ENCODE measurements at places on chromosomes 7 and 10.

- DNase-seq: no peak
Measured at GRCh38 chr10:34731213-34731612, 83.9 kb downstream of the PARD3 start.

GRCh38 chr7:69610374-69611084 is 12.3 kb downstream of the AUTS2 start:
- no peak for DNase-seq

- DNase-seq: no peak
Measured at GRCh38 chr10:75287697-75288096, 51.9 kb upstream of the COMTD1 start.

- no peak for DNase-seq
Measured at GRCh38 chr7:73442903-73443500, 9.4 kb downstream of the FZD9 start.

DNA sequence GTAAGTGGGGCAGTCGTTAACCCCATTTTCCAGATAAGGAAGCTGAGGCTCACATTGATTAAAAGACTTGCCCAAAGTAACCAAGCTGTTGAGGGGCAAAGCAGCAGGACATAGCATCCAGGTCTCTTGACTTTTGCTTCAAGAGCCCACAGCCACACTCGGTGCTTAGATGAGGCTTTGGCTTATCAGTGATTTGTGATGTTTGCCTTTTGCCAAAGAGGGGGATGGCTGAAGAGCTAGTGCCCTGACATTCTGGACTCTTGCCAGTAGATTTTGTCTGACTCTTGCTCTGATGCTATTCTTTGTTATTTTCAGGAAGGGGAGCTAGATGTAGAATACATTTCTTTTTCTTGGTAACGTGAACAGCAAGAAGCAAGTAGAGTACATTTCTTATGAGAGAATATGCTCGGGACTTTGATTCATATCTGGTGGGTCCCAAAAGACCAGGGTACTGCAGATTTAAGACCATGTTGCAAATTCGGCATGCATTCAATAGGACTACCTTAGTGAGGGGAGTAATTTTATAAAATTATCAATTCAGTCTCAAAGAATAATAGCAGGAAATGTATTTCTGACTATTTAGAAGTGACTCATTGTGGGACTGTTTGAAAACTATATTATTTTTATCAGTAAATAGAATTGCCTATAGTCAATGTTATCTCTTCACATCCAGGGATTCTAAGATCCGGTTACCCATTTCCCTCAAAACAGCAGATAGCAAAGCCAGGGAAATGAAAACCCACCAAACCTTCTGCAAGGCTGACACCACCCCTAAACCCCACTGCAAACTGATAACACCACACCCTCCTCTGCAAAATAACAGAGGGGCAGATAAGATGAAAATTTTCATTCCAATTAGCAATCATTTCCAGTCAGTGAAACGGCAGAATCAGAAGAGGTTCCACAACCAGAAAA is 180.0 kb upstream of the BMPER start:
- DNase-seq: no peak

GRCh38 chr10:57818522-57818921 is 449.2 kb downstream of the IPMK start:
- DNase-seq: no peak

GRCh38 chr7:131249003-131249402 is 78.7 kb upstream of the MKLN1 start:
- DNase-seq: peak; percentile 98

DNA sequence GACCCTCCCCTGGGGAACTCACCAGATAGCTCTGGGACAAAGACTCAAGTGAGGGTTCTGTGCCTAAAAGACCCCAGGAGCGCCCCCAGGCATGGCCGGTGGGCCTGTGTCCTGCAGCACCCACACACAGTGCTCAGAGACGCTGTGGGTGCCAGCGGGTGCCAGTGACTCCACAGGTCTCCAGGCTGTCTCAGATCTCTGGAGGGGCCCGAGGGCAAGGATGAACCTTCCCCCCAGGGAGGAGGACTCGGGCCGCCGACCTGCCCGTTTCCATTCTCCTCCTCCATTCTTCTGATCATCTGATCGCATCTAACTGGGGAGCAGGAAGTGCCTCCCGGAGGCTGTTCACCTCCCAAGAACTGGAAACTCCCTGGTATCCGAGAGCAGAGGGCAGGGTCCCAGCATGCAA is 980 bp downstream of the ADAM8 start:
- no peak for DNase-seq

DNA sequence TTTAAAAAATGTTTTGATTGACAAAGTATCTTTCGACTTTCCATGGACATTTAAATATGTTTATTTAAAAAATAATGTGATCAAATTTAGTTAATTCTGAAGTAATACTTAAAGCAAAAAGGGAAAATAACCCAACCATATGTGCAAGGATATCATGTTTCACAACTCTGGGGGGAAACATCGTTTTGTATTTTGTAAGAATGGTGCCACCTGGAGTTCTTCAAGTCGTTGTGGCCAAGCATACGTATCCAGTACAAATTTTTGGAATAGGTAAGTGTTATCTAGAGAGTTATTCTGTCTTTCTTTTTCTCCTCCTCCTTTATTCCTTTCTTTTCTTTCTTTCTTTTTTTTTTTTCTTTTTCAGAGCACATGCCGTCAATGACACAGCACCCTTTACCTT is 176.2 kb upstream of the CSTF2T start:
- no peak for DNase-seq

GRCh38 chr7:71782051-71782450 is 630.1 kb downstream of the CALN1 start:
- DNase-seq: no peak

- peak; percentile 88 for DNase-seq
Measured at GRCh38 chr10:3805791-3806461, 20.9 kb upstream of the KLF6 start.

- DNase-seq: no peak
Measured at GRCh38 chr7:85673876-85674275, 487.0 kb upstream of the SEMA3D start.

GRCh38 chr7:41977151-41977651 is 259.8 kb downstream of the GLI3 start:
- DNase-seq: peak; percentile 72

DNA sequence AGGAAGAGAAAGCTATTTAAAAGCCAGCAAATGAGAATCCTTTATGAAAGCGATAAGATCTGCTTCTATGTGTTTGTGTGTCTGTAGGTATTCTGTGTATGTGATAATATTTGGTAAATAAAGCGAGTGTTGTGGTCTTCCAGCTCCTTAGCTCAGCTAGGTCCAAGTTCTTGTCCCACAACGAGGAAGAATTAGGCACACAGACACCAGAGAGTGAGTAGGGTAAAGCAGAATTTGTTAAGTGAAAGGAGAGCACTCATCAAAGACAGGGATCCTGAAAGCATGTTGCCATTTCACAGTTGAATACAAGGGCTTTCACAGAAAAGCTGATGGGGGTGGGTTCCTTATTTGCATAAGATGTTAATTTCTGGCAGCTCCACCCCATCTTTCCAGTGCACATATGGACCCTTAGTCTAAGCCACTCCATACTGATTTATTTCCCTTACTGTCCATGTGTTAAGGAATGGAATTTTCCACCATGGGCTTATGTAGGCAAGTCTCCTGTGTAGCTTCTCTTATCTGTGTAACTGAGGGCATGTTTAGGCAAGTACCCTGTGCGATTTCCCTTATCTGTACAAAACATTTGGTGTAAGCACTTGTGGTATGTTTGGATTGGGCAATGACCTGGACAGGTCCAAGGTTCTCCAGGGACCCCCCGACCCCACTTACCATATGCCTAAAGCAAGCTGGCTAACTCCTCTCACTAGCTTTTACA is 165.9 kb upstream of the VIPR2 start:
- no peak for DNase-seq

- no peak for DNase-seq
Measured at GRCh38 chr10:117096599-117097201, 41.4 kb downstream of the VAX1 start.

DNA sequence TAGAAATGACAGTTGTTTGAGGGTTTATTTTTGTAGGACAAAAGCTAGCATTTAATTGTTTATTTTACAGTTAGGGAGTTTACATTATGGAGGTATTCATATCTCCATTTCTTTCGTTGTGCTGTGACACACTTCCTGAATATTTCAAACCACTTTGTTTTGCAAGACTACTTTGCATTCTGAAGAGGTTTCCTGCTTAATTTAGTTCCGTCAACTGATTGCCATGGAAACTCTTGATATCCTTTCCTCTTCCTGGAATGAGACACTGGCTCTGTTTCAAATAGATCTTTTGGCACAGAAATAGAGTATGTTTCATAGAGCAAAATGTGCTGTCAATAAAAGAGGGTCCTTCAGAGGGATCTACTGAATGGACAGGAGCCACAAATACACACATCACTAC is 159.5 kb upstream of the AGR3 start:
- peak; percentile 89 for DNase-seq

DNA sequence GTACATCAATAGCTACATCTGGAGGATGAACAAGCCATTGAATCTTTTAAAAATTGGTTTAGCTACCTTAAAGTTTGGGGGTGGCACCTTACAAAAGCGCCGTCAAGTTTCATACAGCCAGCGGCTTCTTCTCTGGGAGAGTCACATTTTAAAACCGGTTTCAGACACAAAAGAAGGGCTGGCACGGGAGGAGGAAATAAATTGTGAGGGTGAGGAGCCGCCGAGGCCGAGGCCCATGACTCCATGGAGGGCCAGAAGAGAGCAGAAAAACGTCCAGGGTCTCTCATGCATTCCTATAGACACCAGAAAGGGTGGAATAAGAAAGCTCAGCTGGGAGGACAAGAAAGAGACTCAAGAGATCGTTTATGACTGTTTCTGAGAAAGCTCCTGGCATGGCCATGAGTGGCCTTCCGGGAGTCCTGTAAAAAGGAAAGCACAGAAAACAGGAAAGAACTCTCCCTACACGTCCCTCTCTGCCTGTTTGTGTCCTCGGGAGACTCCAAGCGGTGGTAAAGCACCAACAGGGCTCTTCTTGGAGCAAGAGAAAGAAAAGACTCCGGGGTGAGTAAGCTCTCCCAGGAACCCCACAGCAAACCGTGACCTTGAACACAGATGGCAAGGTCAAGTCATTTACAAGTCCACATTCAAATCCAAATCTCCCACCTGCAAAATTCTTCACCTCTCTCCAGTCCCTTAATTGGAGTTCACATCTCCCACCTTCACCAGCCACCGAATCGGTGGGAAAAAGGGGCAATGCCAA is 1.8 kb downstream of the FRAT2 start:
- DNase-seq: peak; percentile 93

DNA sequence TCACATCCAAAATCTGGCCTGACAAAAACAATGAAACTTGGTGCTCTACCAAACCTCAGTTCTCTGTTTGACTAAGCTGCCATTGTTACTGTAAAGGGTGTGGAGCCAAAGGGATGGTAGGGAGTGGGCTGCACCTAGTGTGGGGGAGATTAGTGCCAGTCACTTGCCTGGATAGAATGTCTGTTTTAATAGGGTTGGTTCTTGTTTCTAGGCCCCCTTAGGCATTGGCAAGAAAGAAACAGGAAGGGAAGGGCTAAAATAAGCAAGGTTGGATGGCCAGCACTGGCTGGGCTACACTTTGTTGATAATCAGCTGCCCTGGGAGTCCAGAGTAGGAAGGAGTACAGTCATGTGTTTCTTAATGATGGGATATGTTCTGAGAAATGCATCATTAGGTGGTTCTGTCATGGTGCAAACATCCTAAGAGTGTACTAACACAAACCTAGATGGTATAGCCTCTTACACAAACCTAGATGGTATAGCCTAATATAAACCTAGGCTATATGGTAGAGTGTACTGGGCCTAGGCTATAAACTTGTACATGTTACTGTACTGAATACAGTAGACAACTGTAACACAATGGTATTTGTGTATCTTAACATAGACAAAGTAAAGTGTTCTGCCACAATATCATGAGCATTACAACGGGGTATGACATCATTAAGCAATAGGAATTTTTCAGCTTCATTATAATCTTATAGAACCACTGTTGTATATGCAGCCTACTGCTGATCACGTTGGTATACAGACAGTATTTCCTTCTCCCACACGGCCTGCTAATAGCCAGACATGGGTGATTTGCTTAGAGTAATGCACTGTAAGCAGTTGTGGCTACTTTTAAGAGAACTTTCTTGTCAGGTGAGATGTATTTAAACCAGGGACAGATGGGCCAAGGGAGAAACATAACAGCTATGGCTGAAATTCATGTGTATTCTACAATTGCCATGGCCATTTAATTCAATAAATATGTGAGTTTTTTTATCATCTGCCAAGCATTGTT is 15.4 kb downstream of the BBIP1 start:
- DNase-seq: no peak

DNA sequence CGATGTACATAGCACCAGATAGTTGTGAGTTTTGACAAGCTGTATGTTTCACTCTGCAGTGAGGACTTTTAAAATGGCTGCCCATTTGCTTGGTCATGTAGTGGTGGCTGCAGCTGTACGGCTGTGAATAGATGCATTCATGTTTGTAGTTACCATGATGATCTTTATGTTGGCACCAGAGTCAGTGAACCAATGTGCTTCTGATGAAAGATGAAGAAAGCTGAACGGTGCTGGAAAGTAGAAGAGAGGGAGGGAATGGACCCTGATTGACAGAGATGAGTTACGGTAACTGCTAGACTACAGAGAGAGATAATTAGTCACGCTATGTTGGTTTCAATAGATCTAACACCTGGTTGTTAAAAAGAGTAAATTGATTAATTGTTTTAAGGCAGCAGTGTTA is 256.8 kb downstream of the CELF2 start:
- no peak for DNase-seq

GRCh38 chr7:98165827-98166667 is 45.2 kb upstream of the BHLHA15 start:
- DNase-seq: peak; percentile 10

DNA sequence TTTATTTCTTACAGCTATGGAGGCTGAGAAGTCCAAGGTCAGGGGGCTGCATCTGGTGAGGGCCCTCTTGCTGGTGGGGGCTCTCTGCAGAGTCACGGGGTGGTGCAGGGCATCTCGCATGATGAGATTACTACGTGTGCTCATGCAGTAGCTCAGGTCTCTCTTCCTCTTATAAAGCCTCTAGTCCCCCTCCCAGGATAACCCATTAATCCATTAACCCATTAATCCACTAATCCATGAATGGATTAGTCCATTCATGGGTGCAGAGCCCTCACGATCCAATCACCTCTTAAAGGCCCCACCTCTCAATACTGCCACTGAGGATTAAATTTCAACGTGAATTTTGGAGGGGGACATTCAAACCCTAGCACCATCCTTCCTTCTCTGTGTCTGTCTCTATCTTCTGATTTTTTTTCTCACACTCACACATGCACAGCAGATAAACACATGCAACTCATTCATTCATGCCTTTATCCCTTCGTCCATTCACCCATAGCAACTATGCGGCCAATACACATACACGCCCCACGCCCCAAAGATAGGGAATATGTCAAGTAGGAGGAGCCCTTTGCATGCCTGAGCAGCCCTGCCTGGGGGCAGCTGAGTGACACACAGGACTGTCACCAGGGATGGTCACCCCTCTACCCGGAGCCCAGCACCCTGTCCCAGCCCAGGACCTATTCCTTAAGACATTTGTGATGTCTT is 86.5 kb downstream of the C10orf105 start:
- DNase-seq: no peak

DNA sequence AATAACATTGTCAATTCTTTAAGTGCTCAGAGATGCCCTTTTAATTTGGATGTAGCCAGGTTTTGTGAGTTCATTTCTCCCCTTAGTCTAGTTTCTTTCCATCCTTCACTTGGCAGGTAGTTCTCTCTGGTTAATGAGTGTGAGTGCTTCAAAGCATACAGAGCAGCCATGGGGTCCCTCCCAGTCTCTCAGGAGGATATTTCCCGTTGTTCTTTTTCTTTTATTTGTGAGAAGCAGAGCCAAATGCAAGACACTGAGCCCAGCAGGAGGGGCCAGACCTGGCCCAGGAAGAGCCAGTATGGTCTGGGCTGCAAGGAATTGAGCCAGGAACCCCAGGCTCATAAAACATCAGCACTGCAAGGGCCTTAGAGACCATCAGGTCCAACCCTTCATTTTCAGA is 52.4 kb downstream of the PLCE1 start:
- DNase-seq: no peak

All from foreskin fibroblast (primary cell).